SJSA1 (cell line): ENCODE measurements at places on chromosomes 1 and 21. TPM values are rescaled to one million over a fixed set of nuclear protein-coding genes. Genes with fewer than 3 reads are reported as not detected.

GRCh38 chr1:184930645-184931044, 43.7 kb downstream of the NIBAN1 start:
- H3K4me1 ChIP-seq, result no peaks in the 10 kb centered on the region
- no peak overlapping the region for H3K27ac ChIP-seq
- H3K36me3 ChIP-seq, result no peaks in the 10 kb centered on the region
- no peak overlapping the region for H3K4me3 ChIP-seq

- H3K4me1 ChIP-seq, result no peaks in the 10 kb centered on the region
- H3K36me3 ChIP-seq, result peaks cover 2% of the 10 kb centered on the region; the same call in 1 of the 2 replicates
- H3K27ac ChIP-seq, result no peak overlapping the region
Measured at GRCh38 chr1:13737398-13737797, 37.4 kb downstream of the PRDM2 start.

DNA sequence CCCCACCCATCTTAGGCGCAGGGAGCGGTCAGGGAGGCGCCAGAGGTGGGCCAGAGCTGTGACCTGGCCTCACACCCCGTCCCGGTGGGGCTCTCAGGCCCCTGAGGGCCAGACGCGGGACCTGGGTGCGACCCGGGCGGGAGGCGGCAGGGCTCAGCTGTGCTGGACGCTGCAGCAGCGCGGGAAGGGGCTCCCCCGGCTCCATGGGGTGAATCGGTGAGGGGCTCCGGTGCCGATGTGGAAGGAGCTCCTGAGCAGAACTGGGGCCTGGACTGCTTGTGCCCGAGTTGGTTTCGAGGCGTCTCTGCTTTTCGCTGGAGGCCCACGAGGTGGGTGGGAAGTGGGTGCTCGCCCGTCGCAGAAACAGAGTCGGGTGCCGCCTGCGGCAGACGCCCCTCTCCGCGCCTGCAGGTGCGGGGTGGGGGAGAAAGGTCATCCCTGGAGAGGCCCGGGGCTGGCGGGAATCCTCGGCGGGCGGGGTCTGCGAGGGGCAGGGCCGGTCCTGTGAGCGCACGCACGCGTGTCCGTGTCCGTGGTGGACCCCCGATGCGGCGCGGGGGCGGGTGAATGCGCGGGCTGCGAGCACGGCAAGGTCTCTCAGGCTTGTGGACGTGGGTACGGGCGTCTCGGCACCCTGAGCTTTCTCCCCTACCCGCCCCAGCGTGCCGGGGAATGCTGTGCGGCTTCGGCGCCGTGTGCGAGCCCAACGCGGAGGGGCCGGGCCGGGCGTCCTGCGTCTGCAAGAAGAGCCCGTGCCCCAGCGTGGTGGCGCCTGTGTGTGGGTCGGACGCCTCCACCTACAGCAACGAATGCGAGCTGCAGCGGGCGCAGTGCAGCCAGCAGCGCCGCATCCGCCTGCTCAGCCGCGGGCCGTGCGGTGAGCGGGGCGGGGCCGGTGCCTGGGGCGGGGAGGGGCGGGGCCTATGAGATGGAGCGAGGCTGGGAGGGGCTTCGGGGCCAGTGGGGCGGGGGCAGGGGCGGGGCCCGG, 20.4 kb downstream of the AGRN start:
- no peak overlapping the region for H3K27ac ChIP-seq
- peak overlapping the region; percentile 19 for H3K4me3 ChIP-seq
- H3K36me3 ChIP-seq, result peaks cover 39% of the 10 kb centered on the region
- peak; percentile 78 for DNase-seq
- H3K4me1 ChIP-seq, result peaks cover 9% of the 10 kb centered on the region

- H3K27me3 ChIP-seq, result no peaks in the 10 kb centered on the region
- DNase-seq, result no peak
- peaks cover 28% of the 10 kb centered on the region for H3K4me1 ChIP-seq
Measured at GRCh38 chr1:183101081-183101480, 77.9 kb downstream of the LAMC1 start.

- H3K27me3 ChIP-seq, result no peaks in the 10 kb centered on the region
- no peak overlapping the region for H3K27ac ChIP-seq
- DNase-seq, result no peak
- H3K4me3 ChIP-seq, result no peak overlapping the region
- H3K4me1 ChIP-seq, result no peaks in the 10 kb centered on the region
- no peaks in the 10 kb centered on the region for H3K36me3 ChIP-seq
Measured at GRCh38 chr1:37274938-37275631, 199.3 kb upstream of the ZC3H12A start.

- peaks cover 34% of the 10 kb centered on the region for H3K27me3 ChIP-seq
- H3K27ac ChIP-seq, result no peak within 1 kb of the TSS
- no peak for DNase-seq
- no peaks in the 10 kb centered on the region for H3K4me1 ChIP-seq
Measured at GRCh38 chr1:65792669-65793358, at the start of gene PDE4B. PDE4B (plus strand) TSS chr1:65792895.

DNA sequence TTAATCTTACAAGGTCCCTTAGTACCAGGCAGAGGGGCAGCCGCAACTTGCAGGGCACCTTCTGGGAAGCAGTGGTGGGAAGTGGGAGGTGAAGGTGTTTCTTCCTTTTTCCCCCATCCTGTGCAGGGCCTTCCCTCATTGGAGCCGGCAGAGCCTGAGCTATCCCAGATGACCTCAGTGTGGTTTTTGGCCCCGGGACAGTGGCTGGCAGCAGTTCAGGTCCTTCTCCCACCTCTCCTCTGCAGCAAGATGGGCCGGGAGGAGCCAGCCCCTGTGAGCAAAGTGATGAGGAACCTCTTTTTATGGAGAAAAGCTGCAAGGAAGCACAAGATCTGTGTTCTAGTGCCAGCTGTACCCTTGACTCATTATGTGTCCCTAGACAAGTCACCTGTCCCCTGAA, 6.8 kb downstream of the PFKFB2 start:
- H3K4me3 ChIP-seq, result no peak overlapping the region
- H3K27ac ChIP-seq, result no peak overlapping the region
- DNase-seq, result no peak
- peaks cover 4% of the 10 kb centered on the region; the same call in 1 of the 2 replicates for H3K36me3 ChIP-seq
- no peaks in the 10 kb centered on the region for H3K4me1 ChIP-seq

DNA sequence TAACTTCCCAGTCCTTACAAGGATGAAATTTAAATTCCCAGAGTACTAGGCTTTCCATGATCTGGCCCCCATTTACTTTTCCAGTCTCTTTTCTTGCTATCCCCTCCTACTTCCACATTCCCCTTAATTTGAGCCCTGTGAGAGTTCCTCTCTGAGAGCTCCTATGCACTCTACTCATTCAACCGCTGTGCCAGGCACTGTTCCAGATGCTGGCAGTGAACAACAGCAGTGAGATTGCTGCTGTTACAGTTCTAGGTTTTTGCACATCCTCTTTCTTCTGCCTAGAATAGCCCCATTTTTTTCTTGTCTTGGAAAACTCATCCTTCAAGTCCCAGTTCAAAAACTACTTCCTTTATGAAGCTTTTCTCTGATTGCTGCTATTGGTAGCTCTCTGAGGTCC, 18.8 kb downstream of the ATF6 start:
- H3K36me3 ChIP-seq, result peaks cover 40% of the 10 kb centered on the region
- no peak for DNase-seq
- H3K27me3 ChIP-seq, result no peaks in the 10 kb centered on the region

- H3K4me1 ChIP-seq, result peaks cover 9% of the 10 kb centered on the region
- H3K27me3 ChIP-seq, result no peaks in the 10 kb centered on the region
- no peaks in the 10 kb centered on the region for H3K36me3 ChIP-seq
Measured at GRCh38 chr1:155043301-155043702, 7.8 kb upstream of the ADAM15 start.

GRCh38 chr1:183273300-183273699, 87.2 kb downstream of the LAMC2 start:
- H3K4me3 ChIP-seq, result no peak overlapping the region
- no peaks in the 10 kb centered on the region for H3K27me3 ChIP-seq
- peak; percentile 27 for DNase-seq
- peaks cover 49% of the 10 kb centered on the region for H3K4me1 ChIP-seq
- no peaks in the 10 kb centered on the region for H3K36me3 ChIP-seq

DNA sequence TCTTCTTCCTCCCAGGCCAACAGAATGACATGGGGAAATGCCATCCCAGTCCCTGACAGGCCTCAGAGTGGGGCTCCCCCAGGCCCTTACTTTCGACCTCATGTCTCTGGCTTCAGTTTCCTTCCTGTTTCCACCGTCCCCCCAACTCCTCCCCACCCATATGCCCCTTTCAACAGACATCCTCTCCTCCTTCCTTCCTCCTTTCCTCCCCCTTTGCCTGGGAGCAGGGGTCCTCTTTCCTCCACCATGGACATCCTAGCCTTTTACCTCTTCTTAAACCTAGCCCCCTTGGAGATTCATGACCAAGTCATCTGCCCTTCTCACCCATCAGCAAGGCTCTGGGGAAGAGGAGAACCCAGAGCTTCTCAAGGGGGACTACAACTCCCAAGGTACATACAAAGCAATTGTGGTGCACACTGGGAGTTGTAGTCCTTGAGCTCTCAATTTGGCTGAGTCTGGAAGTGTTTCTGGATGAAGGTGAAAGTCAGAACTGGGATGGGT, 4.0 kb downstream of the ZBTB7B start:
- no peaks in the 10 kb centered on the region for H3K36me3 ChIP-seq
- H3K4me1 ChIP-seq, result peaks cover 5% of the 10 kb centered on the region
- no peak overlapping the region for H3K27ac ChIP-seq
- H3K4me3 ChIP-seq, result no peak overlapping the region
- H3K27me3 ChIP-seq, result no peaks in the 10 kb centered on the region

DNA sequence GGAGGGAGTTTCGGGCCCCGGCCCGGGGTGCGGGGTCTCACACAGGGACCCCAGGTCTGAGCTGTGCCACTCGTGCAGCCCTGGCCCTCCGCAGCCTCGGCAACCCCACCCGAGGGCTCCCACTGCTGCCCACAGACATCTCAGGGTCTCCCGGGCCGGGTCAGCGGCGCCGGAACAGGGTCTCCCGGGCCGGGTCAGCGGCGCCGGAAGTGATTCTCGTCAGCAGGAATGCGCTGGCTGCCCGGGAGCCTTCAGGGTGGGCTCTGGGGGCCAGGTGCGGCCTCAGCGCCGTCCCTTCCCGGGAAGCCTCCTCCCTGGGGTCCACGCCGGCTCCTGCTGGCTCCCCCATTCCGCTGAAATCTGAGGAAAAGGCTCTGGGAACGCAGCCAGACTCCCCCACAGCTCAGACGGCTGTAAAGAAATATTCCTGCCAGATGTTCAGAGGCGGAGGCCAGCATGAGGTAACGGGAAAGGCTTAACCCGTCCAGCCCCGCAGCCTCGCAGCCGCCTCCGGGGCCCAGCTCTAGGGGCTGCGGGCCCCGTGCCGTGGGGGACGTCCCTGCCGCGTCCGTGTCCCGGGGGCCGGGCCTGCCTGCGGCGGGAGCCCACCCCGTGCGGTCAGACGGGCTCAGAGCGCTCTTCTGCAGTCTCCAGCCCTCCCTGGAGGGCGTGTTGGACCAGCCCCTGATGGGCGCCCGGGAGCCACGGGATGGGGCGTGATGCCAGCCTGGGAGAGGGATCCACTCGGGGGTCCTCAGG, 8.7 kb upstream of the COL6A1 start:
- peaks cover 56% of the 10 kb centered on the region for H3K4me1 ChIP-seq
- H3K27me3 ChIP-seq, result no peaks in the 10 kb centered on the region
- H3K36me3 ChIP-seq, result no peaks in the 10 kb centered on the region
- H3K4me3 ChIP-seq, result peak overlapping the region; percentile 36
- peak overlapping the region; percentile 89 for H3K27ac ChIP-seq
- DNase-seq, result peak; percentile 81

DNA sequence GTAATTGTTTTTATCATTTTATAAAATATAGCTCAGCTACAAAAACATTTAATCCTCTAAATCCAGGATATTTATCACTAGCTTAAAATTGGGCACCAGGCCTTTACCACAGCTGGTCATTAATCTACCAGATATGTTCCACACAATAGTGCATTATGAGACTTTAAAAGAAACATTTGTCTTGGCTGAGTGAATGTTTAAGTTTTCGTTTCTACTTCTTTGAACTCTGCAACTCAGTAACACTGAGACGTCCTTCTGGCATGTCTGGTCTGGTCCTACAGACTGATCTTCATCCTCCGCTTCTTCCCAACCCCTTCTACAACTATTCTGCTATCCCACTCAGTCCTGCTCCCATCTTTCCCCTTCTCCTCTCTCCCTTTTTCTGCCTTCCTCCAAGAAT, 296.2 kb downstream of the NEGR1 start:
- H3K27ac ChIP-seq, result no peak overlapping the region
- H3K4me3 ChIP-seq, result no peak overlapping the region
- H3K4me1 ChIP-seq, result no peaks in the 10 kb centered on the region

- no peak overlapping the region for H3K27ac ChIP-seq
- peaks cover 12% of the 10 kb centered on the region for H3K27me3 ChIP-seq
- no peaks in the 10 kb centered on the region for H3K36me3 ChIP-seq
- H3K4me1 ChIP-seq, result no peaks in the 10 kb centered on the region
Measured at GRCh38 chr1:11373895-11374747, 101.1 kb downstream of the UBIAD1 start.

DNA sequence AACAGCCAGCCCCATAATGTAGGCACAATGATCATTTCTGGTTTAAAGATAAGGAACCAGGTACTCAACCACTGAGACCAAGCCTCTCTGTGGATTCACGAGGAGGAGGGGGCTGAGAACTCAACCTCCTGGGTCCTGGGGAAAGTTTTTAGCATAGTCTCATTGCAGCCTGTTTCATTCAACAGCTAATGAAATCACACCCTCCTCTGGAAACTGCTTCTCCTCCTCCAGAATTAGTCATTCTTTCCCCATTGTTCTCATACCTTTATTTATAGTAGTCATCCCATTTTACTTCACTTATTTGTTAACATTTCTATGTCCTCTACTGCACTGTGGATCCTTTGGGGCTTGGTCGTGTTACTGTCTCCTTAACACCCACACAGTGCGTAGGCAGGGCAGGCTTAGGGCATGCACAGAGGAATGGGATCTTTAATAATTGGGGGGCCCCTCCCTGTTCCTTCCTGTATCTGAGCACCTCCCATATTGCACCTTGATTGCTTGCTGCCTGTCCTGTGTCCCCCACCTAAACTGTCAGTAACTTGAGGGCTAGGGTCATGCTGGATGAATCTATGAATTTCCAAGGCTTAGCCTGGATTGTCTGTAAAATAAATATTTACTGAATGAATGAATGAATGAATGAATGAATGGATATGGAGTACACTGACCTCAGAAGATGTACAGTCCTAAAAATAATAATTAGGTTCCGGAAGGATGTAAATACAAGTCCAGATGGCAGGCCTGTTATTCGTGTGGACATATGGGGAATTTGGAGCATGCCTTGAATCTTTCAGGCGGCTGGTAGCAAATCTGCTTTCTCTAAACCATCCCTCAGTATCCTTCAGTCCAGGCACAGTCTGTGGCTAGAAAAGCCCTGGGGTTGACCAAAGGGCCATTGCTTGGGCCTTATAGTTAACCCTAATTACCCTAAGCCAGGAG, 153.8 kb upstream of the HMGB4 start:
- no peak overlapping the region for H3K4me3 ChIP-seq
- no peaks in the 10 kb centered on the region for H3K36me3 ChIP-seq
- no peak overlapping the region for H3K27ac ChIP-seq
- H3K27me3 ChIP-seq, result no peaks in the 10 kb centered on the region
- peaks cover 15% of the 10 kb centered on the region for H3K4me1 ChIP-seq
- DNase-seq, result peak; percentile 28

- H3K4me1 ChIP-seq, result peaks cover 6% of the 10 kb centered on the region
- H3K4me3 ChIP-seq, result no peak overlapping the region
- no peak overlapping the region for H3K27ac ChIP-seq
- no peaks in the 10 kb centered on the region for H3K27me3 ChIP-seq
- DNase-seq, result no peak
- H3K36me3 ChIP-seq, result no peaks in the 10 kb centered on the region
Measured at GRCh38 chr1:232383455-232384123, 246.3 kb downstream of the SIPA1L2 start.

- H3K4me1 ChIP-seq, result peaks cover 56% of the 10 kb centered on the region
- no peak for DNase-seq
- H3K4me3 ChIP-seq, result no peak overlapping the region
- H3K27me3 ChIP-seq, result no peaks in the 10 kb centered on the region
Measured at GRCh38 chr1:182631954-182632353, 27.8 kb upstream of the RGS16 start.

FAM163A gene
- not detected in 2 replicates for total RNA-seq

PLA2G2E gene
- total RNA-seq, result not detected in 2 replicates

GJA9 gene
- not detected in 2 replicates for total RNA-seq

LRRN2 gene
- total RNA-seq, result not detected in 2 replicates

HRNR gene
- 0.03 TPM in 1 of 2 replicates, not detected in the other for total RNA-seq

LRRC8C gene
- 11.1 and 16.0 TPM in 2 replicates for total RNA-seq

FOXO6 gene
- total RNA-seq, result 0.05 TPM in 1 of 2 replicates, not detected in the other
